ENCODE measurements at places on chromosomes 7 and 10.

DNA sequence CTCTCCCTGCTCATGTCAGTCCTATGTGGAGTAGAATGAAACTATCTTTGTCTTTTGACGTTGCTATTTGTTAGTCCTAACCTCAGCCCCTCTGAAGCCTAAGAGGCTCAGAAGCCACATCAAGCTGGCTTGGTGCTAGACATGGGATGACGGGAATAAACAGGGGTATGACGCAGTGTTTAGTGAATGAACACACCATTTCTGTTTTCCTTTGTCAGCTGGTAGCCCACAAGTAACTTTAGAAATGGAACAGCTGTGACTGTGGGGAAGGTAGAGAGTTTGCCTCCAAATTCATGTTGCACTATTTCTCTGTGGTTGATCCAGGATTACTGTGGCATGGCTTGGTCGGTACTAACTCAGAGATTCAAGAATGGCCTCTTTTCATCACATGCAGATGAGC, 31.3 kb downstream of the COX15 start:
- DNase-seq: no peak

GRCh38 chr10:89367529-89367928, 10.3 kb upstream of the IFIT1B start:
- DNase-seq: peak; percentile 73

GRCh38 chr7:111192614-111193413, 101.9 kb downstream of the LRRN3 start:
- no peak for DNase-seq

DNA sequence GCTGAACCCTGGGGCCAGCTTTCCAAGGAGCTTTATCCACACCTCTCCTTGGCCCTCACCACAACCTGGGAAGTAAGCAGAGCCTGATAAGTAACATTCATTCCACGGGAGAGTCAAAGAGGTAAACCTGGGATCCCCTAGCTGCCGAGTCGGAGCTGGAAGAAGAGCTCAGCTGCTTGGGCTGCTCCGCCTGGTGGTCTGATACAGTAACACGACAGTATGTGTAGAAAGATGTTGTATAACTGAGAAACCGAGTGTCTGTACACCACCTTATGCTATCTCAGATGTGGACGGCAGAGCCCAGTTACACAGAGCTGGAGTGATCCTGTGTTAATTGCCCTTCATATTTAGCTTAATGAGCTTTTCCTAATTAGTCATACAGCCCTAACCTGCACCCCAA, 151.3 kb upstream of the KMT2E start:
- DNase-seq: no peak

DNA sequence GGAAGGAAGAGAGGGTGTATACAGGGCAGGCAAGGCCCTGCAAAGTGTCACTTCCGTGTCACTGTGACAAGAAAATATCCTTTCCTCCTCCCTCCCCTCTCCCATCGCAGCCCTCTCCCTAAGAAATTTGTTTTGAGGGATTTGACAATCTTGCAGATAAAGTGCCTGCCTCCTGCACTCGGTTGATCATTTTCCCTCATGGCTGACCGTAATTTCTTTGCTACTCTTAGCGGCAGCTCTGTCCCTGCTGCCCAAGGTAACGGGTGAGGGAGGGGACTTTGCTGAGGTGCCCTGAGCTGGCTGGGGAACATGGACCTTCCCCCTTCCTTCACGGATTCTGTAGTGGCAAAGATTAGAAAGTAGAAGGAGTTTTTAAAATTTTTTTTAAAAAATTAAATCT, 179.1 kb downstream of the TCF7L2 start:
- DNase-seq: no peak

DNA sequence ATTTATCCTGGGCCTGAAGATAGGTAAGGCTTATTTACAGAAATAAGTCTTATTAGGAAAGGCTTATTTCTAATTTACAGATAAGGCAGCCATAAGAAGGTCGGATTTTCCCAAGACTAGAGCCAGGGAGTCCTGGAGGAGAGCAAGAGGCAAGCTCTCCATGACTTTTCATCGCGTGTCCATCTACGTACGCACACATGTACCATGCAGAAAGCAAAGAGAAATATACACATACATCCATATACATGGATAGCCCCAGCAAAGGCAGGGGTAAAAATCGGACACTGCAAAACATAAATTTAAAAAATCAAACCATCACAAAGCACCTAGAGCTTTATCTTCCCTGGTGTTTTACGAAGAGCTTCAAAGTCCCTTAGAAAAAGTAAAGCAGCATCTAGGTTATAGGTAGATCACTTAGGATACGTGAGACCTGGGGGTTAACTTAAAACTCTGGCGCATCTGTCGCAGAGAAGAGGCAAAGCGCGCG, 25.8 kb upstream of the ZRANB1 start:
- no peak for DNase-seq

GRCh38 chr7:16242920-16243319, 178.4 kb downstream of the CRPPA start:
- DNase-seq: no peak

DNA sequence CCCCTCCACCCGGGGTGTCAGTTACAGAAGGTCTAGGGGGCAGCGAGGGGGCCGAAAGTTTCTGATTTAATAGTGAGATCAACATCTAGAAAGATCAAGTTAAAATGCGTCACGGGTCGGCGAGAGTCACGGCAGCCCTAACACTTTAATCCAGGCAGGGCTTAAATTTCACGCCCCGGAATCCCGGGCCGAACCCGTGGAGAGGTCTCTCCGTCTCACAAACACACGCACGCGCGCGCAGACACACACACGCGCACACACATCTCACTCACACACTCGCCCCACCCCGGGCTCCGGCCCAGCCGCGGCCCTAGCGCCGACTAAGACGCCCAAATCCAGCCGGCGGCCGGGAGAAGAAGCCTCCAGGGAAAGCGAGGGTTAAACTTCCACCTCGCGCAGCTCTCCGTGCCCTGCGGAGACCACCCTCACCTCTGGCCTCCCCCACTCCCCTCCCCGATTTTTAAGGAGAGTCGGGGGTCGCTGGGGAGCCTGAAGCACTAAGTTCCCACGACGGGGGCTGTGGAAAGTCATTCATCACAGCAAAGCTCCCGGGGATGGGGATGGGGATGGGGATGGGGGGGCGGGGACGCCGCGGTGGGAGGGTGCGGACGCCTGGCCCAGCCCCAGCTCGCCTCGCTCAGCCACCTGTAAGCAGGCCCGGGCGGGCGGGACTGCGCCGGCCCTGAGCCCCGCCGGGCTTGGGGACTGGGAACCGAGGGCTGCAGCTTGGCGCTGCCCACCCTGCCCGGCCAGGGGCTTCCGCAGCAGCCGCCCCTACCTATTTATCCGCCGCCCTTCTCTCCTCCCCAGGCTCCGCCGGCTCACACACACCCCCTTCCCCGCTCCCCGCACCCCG, 1.6 kb downstream of the PDGFA start:
- DNase-seq: no peak

GRCh38 chr7:116777651-116778281, 84.6 kb upstream of the CAPZA2 start:
- no peak for DNase-seq

- DNase-seq: no peak
These were observed 104.5 kb downstream of the PIP4K2A start for GRCh38 chr10:22609719-22610465.

DNA sequence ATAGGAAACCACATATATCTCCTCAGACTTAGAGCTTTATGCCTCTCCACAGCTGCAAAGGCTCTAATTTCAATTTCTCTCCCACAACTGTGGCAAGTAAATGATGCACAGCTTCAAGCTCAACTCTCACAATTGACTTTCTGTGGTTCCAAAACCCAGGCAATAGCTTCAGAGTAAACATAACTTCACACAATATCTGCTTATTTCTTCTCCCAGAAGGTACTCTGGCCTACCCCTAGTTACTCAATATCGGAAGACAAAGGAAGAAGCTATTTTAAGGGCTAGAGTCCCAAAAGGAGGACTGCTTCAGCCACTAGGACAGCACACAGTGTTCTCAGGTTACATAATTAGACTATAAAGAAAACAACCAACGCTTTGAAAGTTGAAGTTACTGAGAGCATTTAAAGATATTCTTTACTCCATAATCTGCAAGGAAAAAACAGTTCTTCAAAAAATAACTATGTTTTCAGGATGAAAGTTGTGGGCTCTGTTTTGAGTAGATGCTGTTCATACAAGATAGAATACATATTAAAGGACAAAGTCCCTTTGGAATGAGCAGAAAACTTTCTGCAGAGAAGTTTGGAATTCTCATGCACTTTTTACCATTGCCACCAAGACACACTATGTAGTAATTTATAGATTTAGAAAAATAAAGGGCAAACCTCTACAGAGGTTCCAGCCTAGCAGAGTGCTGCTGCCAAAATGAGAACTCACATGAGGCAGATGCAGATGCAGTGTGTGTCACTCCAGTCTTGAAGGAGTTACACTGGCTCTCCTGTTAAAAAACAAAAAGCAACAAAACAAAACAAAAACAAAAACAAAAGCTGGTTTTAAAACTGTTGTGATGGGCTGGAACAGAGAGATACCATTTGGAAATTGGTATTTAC, 81.8 kb downstream of the NT5C2 start:
- no peak for DNase-seq

- no peak for DNase-seq
These were observed 215.8 kb upstream of the PPP2R2D start for GRCh38 chr10:131685007-131685406.

DNA sequence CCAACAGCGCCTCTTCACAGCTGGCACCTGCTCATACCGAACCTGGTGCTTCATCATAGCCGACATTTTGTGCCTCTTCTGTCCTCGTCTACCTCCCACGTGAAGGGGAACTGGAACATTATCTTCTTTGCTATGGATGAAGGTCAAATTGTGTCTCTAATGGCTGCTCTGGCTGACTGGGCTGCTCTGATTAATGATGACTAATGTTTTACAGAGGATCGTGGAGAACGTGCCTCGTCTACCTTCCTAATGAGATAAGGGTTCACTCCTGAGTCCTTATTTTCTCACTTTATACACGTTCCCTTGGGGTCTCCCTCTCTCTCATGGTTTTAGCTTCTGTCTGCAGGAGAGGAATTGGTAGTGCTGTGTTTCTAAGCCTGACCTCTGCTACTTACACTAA, 420.3 kb downstream of the PHTF2 start:
- no peak for DNase-seq

GRCh38 chr7:133911724-133912123, 215.4 kb upstream of the LRGUK start:
- DNase-seq: no peak

DNA sequence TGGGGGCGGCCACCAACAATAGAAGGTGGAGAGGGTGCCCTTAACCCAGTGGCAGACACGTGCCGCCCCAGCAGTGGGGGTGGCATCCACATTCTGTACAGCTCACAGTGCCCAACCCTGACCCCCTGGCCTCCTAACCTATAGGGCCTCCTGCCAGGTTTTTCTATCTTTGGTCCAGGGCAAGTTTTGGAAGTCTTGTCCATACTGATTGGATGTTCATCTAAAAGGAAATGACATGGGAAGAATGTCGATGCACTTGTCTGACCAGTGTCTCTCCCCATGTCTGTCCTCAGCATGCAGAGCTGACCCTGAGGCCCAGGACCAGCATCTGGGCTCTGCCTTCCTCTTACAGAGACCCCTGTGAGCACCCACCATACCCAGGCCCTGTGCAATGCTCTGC, 32.3 kb upstream of the ANTXRL start:
- no peak for DNase-seq

DNA sequence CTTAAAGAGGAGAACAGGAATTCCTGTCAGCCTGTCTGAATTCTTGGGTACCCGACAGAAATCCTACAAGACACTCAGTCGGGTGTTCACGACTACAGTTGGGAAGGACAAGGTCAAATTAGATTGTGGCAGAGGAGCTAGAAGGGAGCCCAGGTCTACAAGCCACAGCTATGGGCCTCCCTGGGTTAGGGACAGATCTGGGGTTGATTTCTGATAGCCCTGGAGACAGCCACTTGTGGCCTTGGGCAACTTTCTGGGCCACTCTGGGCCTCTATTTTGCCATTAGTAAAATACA, 39.7 kb upstream of the ANTXRL start:
- DNase-seq: no peak

GRCh38 chr10:110568055-110568735, 700 bp downstream of the SMC3 start:
- no peak for DNase-seq

- DNase-seq: no peak
These were observed 82.2 kb downstream of the SVOPL start for GRCh38 chr7:138618933-138619332.

- no peak for DNase-seq
These were observed 3.3 kb upstream of the SEPHS1 start for GRCh38 chr10:13351340-13351915.

GRCh38 chr7:112213735-112214134, 7.2 kb downstream of the ZNF277 start:
- DNase-seq: no peak

GRCh38 chr7:21656081-21656480, 113.2 kb downstream of the DNAH11 start:
- no peak for DNase-seq

DNA sequence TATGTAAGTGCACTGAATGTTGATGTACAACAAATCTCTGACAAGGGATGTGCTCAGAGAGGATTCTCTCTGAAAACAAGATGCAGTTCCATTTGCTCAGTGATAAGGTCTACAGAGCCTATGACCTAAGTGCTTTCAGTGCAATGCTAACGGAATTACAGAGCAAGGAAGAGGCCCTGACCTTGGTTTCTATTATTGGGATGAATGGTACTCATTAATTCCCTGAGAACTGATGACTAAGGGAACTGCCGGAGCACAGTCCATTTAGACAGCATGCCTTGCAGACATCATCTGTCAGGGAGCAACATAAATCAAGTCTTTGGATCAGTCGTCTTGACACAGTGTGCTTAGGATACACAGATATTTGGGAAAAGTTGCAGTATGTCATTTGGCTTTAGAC, 340.8 kb downstream of the PHTF2 start:
- no peak for DNase-seq

DNA sequence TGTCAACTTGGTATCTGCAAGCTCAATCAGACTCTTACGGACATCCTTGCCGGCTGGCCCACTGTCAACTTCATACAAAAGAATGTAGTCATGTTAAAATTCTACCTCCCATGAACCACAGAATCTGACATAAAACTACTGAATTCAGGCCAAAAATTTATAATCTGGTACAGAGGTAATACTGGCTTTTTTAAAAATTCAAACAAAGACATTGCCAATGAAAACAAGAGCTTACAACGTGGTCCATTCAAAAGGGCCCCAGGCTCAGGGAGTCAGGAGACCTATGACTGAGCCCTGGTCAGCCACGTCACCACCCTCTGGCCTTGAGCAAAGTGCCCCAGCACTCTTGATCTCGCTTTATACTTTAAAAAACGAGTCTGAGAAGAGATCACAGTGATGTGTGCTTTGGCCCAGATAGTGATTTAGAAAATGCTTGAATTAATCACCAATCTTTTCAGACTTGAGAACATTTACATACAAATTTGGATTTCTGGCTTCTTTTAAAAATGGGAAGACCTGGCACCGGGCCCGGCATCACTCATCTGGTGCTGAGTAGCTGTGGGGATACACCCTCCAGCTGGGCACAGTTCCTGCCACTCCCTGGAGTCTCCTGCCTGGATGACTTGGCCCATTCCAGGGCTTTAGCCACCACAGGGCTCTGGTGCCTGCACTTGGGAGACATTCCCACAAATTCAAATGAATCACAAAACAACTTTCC, 94.1 kb downstream of the PIP4K2A start:
- DNase-seq: no peak

GRCh38 chr7:40714363-40715052, 579.7 kb downstream of the SUGCT start:
- no peak for DNase-seq

GRCh38 chr7:128192497-128193142, 48.5 kb upstream of the LEP start:
- no peak for DNase-seq

GRCh38 chr10:4692206-4692605, 133.8 kb upstream of the AKR1E2 start:
- no peak for DNase-seq

Measured in NCI-H774 (cell line).